ENCODE measurements at places on chromosomes 4 and X.

DNA sequence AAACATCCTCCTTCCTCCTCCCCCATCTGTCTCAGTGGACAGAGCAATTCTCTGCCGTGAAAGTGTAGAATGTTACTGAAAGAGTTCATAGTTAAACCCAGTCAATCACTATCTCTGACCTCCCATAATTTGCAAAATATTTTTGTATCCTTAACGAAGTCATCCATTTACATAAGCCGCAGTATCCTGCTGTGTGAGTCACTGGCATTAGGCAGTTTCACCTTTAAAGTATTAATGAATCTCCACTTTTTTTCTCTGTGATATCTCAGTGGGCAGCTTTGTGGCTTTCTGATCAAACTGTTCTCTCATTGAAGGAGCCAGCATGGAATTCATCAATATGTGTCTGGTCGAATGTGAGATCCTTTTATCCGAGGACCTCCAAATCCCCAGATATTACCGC lies 678.6 kb upstream of the TENM3 start:
- no peak for DNase-seq

GRCh38 chrX:15985937-15986336 lies 131.3 kb upstream of the AP1S2 start:
- peak; percentile 29 for DNase-seq

DNA sequence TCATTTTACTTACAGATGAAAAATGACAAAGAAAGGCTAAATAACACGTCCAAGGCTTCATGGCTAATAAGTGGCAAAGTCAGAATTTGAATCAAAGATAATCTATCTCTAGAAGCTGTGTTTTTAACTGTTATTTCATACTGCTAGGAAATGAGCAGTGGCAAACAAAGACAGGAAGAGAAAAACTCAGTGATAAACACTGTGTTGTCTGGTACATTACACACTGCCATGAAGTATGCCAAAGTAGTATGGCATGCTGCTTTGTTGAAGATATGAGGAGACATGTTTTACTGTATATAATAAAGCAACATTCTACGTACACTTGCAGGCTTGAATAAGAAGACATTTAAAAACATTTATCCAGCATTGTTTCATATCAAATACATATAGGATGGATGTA lies 49.5 kb downstream of the TIGD2 start:
- no peak for DNase-seq

- DNase-seq: no peak
These were observed 17.8 kb upstream of the RNF4 start for GRCh38 chr4:2451036-2451520.

- no peak for DNase-seq
These were observed 327.3 kb downstream of the CAMK2D start for GRCh38 chr4:113434247-113434587.

DNA sequence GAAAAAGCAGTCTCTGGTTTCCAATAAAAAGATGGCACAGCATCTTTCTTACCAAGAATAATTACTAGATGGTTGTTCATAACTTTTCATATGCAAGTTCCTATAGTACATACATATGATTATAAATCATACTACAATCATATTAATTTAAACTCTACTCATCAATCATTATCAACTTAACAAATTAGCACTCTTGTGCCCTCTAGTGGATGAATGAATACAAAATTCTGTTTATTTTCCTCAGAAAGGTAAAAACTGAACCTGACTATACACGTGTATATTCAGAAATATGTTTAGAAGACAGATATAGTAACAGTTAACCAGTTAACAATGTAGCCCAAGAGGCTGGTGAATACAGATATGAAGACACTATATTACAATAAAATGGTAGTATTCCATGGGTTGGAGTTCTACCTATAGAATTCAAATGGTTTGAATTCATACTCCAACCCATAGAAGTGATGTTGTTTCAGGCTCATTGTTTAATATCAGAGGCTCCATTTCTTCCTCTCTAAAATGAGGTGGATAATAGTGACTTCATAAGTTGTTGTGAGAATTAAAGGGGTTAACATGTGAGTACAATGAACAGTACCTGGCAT lies 100.0 kb downstream of the ADAMTS3 start:
- no peak for DNase-seq

- DNase-seq: no peak
These were observed 10.3 kb downstream of the SPATA4 start for GRCh38 chr4:176185051-176185450.

GRCh38 chr4:182758273-182758672 lies 158.9 kb downstream of the DCTD start:
- DNase-seq: no peak

GRCh38 chrX:127879585-127879984 lies 172.6 kb downstream of the ACTRT1 start:
- DNase-seq: no peak

- no peak for DNase-seq
These were observed 729.0 kb upstream of the AADAT start for GRCh38 chr4:170818786-170819185.

DNA sequence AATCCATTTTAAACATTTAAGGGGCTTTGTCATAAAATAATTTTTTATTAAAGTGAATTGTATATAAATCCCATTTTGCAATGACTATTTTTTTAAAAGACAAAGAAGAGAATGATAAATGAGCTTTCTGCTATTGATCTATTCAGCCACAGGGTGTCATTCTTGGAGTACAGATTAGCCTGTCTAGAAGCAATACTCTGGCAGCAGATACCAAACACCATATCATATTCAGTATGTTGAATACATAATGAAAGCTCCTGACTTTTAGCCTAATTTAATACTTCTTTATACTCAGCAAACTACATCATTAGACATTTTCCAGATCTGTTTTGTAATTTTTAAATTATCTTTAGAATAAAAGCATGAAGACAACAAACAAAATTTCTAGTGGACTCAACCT lies 496.3 kb downstream of the PDGFC start:
- no peak for DNase-seq

GRCh38 chr4:186592445-186592844 lies 37.1 kb upstream of the MTNR1A start:
- DNase-seq: no peak

- no peak for DNase-seq
These were observed 22.0 kb downstream of the ASB11 start for GRCh38 chrX:15293451-15293850.

- peak; percentile 68 for DNase-seq
These were observed 6.7 kb upstream of the SH3BP2 start for GRCh38 chr4:2786152-2786671.

DNA sequence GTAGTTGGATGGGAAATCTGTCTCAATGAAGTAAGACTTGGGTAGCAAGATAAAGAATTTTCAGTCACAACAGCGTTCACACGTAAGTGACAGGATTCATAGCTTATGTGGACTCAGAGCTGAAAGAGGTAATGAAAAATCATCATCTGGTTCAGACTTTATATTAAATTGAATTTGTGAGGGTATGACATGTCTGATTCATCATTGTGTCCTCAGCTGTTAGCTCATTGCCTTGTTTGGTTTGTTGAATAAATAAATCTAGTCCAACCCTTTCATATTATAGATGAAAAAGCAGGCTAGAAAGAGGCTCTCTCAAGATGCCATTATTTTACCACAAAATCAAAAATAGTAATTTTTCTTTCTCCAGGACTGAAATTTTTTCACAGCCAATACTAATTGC lies 2.7 kb upstream of the CYSLTR1 start:
- no peak for DNase-seq

DNA sequence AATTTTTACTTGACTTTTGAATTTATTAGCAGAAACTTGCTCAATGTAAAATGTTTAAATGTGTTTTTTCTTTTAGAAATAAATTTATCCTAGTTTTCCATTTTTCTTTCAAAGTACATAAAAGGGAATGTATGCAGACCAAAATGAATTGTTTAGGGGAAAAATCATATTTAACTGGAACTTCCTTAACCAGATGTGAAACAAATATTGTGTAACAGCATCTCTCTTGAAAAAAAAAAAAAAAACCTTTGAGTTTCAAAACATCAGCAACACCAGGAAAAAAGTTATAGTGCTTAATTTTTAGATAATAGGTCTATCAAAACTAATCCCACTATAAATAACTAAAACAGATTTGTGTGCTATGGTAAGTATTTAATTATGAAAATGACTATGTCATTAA lies 14.5 kb upstream of the CCNA2 start:
- DNase-seq: no peak

DNA sequence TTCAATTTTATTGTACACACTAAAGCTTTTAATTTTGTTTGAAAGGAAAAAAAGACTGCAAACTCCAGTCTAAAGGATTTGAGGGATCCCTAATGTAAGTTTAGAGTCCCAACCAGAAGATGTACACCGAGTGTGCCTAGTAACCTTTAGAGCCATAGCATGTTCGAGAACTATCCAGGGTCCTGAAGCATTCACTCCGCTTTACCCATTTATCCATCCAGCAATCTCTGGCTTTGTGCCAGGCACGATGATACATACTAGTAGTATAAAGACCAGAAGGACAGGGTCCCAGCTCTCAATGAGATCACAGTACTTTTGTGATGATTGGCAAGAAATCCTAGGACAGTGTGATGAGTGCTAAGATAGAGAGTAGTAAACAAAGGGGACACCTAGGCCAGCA lies 168.7 kb downstream of the STK32B start:
- DNase-seq: no peak

DNA sequence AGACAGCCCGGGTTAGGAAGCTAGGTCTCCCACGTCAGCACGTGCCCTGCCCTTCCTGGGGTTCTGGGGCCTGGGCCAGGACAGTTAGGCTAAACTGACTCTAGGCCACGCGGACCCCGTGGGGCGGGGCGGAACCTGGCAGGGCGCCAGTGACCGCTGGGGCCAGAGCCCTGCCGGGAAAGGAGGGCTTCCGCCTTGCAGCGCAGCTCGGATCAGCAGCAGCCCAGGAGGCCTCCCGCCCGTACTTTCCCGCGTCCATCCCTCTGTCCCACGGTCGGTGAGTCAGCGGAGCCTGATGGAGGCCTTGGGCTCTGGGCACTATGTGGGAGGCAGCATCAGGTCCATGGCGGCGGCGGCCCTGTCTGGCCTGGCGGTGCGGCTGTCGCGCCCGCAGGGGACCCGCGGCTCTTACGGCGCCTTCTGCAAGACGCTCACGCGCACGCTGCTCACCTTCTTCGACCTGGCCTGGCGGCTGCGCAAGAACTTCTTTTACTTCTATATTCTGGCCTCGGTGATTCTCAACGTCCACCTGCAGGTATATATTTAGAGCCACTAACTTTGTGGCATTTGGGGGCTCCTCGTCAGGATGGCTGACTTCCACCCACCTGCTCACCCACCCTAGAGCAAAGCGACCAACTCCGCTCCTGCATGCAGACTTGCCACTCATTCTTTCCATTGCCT lies at the start of gene SMIM10:
SMIM10 (plus strand) TSS at position 191 of the 681 bp plus-strand sequence; CDS start at position 296, 105 bp downstream.
- peak; percentile 3 for DNase-seq

DNA sequence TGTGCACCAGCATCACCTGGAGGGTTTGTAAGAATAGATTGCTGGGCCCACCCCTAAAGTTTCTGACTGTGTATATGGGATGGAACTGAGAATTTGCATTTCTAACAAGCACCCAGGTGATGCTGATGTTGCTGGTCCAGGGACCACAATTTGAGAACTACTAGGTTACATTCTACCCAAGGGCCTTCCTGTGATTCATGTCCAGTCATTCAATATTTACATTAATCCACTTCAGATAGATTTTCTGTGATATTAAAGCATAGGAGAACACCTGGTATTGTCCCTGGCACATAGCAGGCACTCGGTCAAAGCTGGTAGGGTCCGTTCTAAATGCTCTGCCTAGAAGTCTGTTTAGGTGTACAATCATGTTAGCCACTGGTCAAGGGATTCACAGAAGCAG lies 19.5 kb upstream of the XPNPEP2 start:
- DNase-seq: no peak

DNA sequence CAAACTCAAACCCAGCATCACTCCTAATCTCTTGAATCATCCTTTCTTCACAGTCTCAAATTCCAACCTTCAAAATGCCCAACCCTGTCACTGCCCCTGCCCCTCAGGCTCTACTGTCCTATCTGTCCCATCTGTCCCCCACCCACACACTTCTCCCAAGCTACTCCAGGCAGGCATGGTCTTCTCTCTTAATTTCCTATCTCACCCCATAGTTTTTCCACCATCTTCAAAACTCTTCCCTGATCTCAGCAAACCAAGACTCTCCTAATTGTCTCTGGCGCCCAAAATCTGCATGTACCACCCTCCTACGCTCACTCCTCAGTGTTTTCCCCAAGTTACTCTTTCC lies 644 bp downstream of the LAMP2 start:
- no peak for DNase-seq

DNA sequence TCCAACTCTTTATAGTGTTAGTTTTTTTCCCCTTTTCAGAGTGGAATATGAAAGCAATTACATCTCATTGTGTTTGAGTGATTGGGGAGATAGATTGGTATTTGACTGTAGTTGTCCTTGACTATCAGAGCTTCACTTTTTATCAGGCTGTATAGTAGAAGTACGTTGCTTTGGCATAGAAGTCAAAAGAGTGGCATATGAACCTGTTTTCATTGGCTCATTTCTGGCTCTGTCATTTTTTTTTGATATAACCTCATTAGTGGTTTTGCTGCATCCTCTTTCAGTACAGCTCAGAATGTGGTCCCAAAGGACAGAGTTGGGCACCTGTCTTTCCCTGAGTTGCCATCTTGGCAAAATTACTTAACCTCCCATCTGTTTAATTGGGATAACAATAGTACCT lies 1.4 kb downstream of the TMA16 start:
- DNase-seq: no peak

- DNase-seq: no peak
These were observed 12.0 kb downstream of the BCOR start for GRCh38 chrX:40085714-40086113.

- DNase-seq: peak; percentile 32
These were observed 4.8 kb downstream of the PDGFRA start for GRCh38 chr4:54233697-54234496.

DNA sequence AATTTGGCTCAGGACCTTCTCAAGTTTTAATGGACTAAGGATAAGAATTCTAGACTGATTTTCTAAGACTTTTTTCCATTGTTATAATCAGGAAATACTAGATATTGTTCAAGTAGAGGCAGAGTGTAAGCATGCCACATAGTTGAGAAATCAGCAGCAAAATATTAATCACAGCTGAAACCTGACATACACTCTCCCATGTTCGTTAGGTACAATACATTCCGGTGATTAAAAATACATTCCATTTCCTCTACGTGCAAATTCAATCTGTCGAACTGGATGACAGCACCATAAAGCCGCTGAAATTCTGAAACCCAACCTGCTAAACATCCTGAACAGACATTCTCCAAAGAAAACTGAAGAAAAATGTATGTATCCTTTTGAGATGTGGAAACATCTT lies 587.6 kb upstream of the DIPK2B start:
- no peak for DNase-seq

- DNase-seq: no peak
These were observed 48.1 kb downstream of the SMC1A start for GRCh38 chrX:53374222-53374820.

- no peak for DNase-seq
These were observed 36.0 kb downstream of the GAB3 start for GRCh38 chrX:154714925-154715324.

DNA sequence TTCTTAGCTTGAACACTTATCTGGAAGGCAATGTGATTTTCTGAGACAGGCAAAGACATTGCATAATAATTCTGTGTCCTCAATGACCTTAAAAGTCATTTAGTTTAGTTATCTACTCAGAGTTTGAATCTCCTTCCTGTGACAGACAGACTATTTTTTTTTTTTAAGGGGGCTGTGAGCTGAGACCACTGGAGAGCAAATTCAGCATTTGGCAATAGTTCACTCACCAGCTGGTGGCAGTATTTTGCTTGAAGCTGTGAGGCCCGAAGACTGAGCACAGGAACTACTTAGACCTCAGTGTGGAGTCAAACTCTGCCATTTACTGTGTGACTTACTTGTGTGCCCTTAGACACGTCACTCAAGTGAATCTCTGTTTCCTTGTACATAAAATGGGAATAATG lies 22.9 kb upstream of the CPE start:
- DNase-seq: no peak
